ENCODE measurements at places on chromosomes 1 and 21. TPM values are rescaled to one million over a fixed set of nuclear protein-coding genes. Genes with fewer than 3 reads are reported as not detected.

Gene SPATA45
- total RNA-seq, result not detected

Gene GREM2
- 0.14 TPM for total RNA-seq

Gene CFHR1
- total RNA-seq, result not detected

Gene ABCG1
- 2.7 TPM for total RNA-seq

Gene LCE1B
- not detected for total RNA-seq

Gene CITED4
- total RNA-seq, result 103 TPM

Gene SPRR3
- total RNA-seq, result not detected

Gene USP25
- total RNA-seq, result 8.3 TPM

Gene HSD3B2
- not detected for total RNA-seq

Gene CSMD2
- total RNA-seq, result not detected

Gene LY9
- 0.22 TPM for total RNA-seq

Gene LRRC42
- 27.8 TPM for total RNA-seq

Gene FABP3
- not detected for total RNA-seq

Gene CLIC4
- total RNA-seq, result 50.7 TPM

Gene NTPCR
- 95.1 TPM for total RNA-seq

Gene C1orf122
- 58.1 TPM for total RNA-seq

Gene CRYAA
- total RNA-seq, result not detected

Gene C1orf56
- total RNA-seq, result 8.6 TPM

Gene DLGAP3
- 0.22 TPM for total RNA-seq

Gene TIE1
- total RNA-seq, result not detected

Gene CELA3A
- not detected for total RNA-seq

Gene HS2ST1
- 10.5 TPM for total RNA-seq

Measured in A549 treated with GW870086 at 1 μM for 4 hours (cell line).